ENCODE measurements at places on chromosomes 5 and 9.

- peak; percentile 73 for DNase-seq
These were observed 518 bp downstream of the SPRY4 start for GRCh38 chr5:142324136-142324870.

DNA sequence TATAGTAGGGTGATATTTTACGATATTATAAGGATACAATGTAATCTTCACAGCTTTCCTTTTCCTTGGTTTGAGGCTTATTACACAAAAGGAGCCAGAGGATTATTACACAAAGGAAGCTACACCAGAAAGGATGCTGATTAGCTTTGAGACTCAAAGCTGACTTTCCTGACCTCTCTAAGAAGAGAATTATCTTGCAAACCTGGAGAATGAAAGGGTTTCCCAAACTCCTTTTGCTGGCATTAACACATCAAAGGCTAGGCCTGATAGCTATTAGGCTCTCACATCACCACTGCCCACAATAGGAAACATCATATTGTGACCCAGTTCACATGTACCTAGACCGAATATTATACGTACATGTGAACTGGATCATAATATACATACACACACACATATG is 34.2 kb upstream of the CHD1 start:
- no peak for DNase-seq

DNA sequence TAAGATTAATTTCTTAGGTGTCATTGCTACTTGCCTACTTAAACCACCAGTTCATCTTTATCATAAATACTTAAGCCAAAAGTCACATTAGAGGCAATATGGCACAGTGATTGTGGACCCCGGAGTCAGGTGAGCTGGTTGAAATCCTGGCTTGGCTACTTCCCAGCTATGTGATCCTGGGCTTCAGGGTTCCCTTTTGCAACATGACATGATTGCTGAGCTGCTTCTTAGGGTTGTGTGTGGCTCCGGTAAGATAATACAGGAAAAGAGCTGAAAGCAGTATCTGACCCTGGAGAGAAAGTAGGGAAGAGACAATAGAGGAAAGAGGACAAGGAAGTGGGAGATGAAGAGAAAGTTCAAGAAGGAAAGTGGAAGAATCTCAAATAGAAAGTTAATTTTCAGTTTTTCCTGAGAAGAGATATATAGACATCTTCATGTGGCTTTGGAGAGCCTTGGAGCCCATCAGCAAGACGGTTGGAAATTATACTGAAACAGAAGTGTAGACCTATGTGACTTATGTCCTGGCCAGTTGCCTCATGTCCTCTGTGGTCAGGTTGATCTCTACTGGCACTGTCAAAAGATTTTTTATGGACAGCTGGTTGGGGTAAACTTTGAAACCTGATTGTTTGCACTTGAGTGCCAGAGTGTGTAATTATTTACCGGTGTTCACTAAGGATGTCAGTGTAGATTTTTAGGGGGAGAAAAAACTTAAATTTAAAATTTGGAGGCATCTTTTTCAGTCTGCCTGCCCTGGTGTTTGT is 93.2 kb downstream of the GHR start:
- DNase-seq, result no peak

DNA sequence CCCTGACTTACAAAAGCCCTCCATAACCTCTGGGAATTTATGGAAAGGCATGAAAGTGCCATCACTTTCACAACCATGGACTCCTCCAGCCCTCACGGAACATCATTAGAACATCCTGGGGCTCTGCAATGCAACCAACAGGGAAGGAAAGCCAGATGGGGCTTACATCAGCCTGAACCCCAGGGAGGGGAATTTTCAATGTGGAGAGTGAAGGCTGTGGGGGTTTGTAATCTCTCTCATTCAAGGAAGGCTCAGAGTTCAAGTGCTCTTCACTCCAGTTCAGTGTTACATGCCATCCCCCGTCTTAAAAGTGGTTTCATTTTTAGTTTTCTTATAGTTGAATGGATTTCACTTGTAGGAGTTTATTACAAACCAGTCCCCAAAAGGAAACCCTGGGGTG is 5.7 kb downstream of the SPRY4 start:
- DNase-seq, result no peak

- no peak for DNase-seq
These were observed 71.1 kb downstream of the PRKACG start for GRCh38 chr9:68942790-68943189.

DNA sequence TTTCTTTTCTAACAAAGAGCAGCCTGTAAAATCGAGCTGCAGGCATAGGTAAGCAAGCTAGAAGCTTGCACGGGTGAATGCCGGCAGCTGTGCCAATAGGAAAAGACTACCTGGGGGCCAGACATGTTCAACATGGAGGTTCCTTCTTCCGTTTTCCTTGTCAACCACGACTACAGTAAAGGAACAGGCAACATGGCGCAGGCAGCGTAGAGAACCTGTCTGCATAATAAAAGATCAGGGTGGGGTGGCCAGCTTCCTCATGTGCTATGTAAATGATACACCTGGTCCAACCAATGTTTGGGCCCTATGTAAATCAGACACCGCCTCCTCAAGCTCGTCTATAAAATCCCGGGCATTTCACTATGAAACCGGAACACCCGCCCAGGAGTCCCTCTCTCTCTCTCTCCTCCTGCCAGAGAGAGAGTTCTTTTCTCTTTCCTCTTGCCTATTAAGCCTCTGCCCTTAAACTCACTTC is 103.8 kb upstream of the LIFR start:
- no peak for DNase-seq

Measured in upper lobe of right lung (tissue), 1 donor.